ENCODE measurements at places on chromosomes 5 and 9.

DNA sequence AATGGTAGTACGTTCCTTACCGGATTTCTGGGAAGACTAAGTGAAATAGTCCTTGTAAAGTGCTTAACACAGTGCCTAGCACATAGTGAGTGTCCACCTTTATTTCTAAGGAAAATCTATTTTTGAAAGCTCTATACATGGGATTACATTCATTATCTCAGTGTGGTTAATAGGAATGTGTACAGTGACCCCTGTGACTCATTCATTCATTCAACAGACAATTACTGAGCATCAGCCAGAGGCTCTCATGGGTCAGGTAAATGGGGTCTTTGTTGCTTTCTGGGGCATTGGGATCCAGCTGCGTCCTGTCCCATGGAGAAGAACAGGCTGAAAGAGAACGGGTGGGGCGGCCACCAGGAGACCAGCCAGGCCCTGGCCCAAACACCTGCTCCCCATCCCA, 226.2 kb upstream of the TBC1D2 start:
- DNase-seq = no peak

GRCh38 chr5:130462516-130462915, 558.3 kb downstream of the CHSY3 start:
- no peak for DNase-seq

GRCh38 chr9:105928416-105928815, 234.1 kb downstream of the TMEM38B start:
- DNase-seq = no peak

GRCh38 chr9:87089929-87090328, 142.6 kb upstream of the GAS1 start:
- DNase-seq = no peak

DNA sequence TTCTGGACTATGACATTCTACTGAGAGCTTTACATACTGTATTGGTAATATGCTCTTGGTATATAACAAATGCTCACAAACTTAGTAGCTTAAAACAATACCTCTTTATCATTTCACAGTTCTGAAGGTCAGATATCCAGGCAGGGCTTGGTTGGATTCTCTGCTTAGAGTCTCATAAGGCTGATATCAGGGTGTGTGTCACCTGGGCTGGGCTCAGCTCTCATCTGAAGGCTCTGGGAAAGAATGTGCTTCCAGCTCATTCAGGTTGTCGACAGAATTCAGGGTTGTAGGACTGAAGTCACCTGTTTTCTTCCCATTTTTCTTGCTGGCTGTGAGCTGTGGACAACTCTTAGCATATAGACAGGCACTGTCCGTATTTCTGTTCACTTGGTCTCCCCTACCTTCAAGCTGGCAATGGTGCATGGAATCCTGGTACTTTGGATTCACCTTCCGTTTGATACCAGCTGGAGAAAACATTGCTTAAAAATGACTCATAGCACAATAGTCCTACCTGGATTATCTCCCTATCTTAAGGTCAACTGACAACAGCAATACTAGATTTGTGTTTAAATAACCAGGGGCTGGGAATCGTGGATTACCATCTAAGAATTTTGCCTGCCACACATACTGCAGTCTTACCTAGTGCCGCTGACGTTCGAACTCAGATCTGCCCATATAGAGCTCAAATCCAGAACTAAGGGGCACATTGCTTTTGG, 69.2 kb downstream of the RCL1 start:
- DNase-seq = no peak

Measured in stimulated activated naive B cell treated with anti-CD40 and anti-IgM and Interleukin-4, amounts not matched to agents 10 μg/mL and 1 μg/mL and 100 μg/mL, for 72 hours (primary cell).